CD4-positive, CD25-positive, alpha-beta regulatory T cell (primary cell): ENCODE measurements at places on chromosomes 12 and 14. TPM values are rescaled to one million over a fixed set of nuclear protein-coding genes. Genes with fewer than 3 reads are reported as not detected.

Gene EDDM3A
- polyA plus RNA-seq = not detected

Gene MIPOL1
- not detected for polyA plus RNA-seq

Gene KRT83
- polyA plus RNA-seq = not detected

Gene CEBPE
- polyA plus RNA-seq = 0.24 TPM

Gene KITLG
- not detected for polyA plus RNA-seq
